Neural crest cell (in vitro differentiated cells): ENCODE measurements at places on chromosomes 12 and 14.

DNA sequence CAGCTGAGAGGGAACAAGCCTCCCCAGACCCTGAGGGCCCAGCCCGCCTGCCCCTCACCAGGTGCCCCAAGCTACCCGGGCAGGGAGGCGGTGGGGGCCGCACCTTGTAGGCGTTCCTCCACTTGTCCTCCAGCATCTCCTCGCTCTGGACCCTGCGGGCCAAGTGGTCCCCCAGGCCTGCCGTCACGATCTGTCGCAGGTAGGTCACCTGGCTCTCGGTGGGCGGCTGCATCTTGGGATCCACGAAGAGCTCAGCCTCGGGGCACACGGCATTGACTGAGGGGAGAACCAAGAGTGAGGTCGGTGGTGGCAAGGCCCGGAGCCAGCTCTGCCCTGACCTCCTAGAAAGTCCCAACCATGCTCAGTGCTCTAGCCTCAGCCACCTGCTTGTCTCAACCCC lies 36.6 kb downstream of the DHX37 start:
- DNase-seq: no peak

DNA sequence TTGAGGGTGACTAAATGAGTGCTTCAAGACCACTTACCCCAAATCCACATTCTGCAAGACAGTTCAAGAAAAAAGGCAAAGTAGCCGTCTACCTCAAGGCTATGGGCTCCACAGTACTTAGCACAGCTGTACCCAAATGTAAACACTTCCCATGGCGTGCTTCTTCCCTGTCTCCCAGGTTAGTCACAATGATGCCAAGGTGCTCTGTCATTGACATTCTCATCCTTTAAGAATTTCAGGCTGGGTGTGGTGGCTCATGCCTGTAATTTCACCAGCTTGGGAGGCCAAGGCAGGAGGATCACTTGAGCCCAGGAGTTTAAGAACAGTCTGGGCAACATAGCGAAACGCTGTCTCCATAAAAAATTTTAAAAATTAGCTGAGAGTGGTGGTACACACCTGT lies 51.2 kb upstream of the CERS5 start:
- no peak for DNase-seq

GRCh38 chr12:113019025-113019424 lies 37.5 kb upstream of the DTX1 start:
- no peak for DNase-seq

DNA sequence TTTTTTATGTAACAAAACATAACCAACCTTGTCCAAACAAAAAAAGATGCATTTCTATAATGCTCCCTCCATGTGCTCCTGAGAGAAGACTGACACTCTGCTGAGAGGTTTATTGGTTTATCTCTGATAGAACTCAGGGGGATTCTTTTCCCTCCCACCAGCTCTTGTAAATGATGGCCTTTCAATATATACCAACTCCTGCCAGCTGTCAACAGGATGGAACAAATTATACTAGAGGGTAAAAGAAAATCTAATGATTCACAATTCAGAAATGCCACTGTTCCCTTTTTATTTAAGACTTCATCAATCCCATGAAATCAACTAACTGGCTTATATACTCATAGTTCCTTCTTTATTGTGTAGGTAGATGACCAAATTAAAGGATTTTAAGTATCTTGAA lies 25.4 kb downstream of the PSMC1 start:
- DNase-seq: no peak

DNA sequence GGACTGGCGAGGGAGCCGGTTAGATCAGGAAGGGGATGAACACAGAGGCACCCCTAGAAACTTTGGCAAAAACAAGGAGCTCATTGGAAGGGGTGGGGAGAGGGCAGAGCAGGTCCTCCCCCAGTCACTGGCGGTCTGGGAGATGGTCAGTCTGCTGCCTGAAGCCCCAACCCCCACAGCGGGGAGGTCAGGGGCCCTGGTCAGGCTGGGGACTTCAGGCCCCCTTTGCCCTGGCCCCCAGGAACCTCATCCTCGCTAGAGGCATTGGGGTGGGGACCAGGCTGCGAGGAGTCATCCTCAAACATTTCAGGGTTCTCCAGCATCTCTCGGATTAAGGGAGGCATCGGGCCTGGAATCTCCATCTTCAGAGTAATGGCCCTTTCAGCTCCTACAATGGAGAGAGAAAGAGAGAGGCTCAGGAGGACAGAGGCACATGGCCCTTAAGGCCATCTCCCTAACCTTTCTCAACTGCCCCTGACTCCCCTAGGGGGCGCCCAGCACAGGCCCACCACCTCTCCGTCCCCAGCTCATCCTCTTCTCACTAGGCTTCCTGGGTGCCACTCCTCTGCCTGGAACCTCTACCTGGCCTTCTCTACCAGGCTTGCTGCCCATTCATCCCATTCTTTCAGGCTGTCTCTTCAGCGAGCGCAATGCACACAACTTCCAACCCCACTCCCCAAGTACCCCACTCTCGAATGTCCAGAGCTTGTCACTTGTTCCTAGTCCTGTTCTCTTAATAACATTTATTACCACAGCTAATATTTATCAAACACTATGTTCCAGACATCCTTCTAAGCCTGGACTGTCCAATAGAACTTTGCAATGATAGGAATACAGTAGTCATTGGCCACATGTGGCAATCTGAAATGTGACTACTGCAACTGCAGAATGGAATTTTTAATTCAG lies 4.7 kb upstream of the ITGB7 start:
- no peak for DNase-seq
